ENCODE measurements at places on chromosomes 7 and 10.

- no peak for DNase-seq
These were observed 83.1 kb downstream of the FZD1 start for GRCh38 chr7:91347290-91347689.

GRCh38 chr7:139626817-139627216 is 103.3 kb downstream of the CLEC2L start:
- no peak for DNase-seq

DNA sequence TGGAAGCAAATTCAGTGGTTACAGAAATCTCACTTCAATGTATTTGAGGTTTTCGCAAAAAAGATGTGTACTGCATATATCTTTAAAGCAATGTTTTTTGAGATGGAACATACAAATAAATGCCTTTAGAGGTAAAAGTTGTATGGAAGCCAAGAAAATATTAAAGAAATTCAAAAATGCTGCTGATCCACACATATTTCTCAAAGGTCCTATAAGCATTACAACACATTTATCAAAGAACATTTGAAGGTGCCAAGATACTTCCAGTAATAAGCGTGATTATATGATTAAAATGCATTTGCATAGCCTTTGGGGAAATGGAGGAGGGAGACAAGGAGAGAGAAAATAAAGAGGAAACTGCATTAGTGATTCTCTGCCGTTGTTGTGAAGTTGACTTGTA is 260.1 kb downstream of the BICC1 start:
- no peak for DNase-seq

DNA sequence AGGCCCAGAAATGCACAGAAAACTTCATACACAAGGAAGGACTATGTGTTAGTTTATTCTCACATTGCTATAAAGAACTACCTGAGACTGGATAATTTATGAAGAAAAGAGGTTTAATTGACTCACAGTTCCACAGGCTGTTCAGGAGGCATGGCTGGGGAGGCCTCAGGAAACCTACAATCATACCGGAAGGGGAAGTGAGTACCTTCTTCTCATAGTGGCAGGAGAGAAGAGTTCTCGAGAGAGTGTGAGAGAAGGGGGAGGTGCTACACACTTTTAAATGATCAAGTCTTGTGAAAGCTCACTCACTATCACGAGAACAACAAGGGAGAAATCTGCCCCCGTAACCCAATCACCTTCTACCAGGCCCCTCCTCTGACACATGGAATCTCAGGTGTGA is 16.8 kb upstream of the RAMP3 start:
- DNase-seq = no peak

GRCh38 chr10:103098240-103098639 is 94.8 kb downstream of the NT5C2 start:
- DNase-seq = no peak

GRCh38 chr7:2124604-2125345 is 108.0 kb downstream of the MAD1L1 start:
- DNase-seq = no peak

DNA sequence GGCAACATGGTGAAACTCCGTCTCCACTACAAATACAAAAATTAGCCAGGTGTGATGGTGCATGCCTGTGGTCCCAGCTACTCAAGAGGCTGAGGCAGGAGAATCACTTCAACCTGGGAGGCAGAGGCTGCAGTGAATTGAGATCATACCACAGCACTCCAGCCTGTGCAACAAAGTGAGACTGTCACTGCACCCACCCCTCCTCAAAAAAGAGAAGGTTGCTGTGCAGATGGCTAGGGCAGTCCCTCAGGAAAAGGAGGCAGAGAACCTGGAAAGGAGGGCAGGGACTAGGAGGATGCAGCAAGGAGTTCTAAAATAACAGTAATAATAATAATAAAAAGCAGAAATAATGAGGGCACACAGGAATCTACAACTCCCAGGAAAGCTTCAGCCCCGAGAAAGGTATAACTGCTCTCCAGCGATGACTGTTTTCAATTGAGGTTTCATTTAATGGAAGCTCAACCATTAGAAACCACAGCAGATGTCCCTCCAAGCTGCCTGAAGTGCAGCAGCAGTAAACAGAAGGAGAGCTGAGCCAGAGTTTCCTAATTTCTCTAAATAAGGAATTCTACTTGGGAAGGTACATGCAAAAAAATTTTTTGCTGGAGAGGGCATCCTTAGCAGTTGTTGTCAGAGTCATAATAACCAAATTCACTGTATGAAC is 326.5 kb downstream of the GATA3 start:
- no peak for DNase-seq

DNA sequence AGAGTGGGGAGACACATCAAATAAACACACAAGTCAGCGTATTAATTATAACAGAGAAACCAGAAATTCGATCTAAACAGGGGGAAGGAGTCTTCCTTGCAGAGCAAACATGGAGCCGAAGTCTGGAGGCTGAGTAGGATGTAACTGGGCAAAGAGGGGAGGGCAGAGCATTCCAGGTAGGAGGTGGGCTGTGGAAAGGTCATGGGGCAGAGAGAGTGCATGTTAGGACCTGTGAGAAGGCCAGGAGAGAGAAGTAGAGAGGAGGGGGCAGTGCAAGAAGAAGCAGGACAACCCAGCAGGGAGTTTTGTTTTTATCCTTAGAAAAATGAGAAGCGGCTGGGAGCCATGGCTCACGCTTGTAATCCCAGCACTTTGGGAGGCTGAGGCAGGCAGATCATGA is 130.8 kb upstream of the GPR26 start:
- DNase-seq = no peak

GRCh38 chr10:28710202-28710886 is 33.0 kb downstream of the BAMBI start:
- DNase-seq = no peak

DNA sequence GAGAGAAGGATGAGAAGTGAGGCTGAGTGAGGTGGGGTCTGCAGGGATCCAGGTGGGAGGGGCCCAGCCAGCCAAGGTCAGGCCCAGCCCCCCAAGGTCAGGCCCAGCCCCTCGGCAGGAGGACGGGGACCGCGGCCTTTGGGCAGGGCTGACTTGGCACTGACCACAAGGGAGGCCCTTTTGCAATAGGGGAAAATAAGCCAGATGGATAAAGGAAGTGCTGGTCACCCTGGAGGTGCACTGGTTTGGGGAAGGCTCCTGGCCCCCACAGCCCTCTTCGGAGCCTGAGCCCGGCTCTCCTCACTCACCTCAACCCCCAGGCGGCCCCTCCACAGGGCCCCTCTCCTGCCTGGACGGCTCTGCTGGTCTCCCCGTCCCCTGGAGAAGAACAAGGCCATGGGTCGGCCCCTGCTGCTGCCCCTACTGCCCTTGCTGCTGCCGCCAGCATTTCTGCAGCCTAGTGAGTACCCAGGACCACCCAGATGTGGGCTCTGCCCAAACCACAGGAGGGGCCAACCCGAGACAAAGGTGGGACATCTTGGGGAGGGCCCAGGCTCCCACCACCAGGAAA is at the start of gene PILRA:
Gene PILRA, plus strand, starts transcription at position 227 of the 571 bp plus-strand sequence. Its CDS starts 170 bp downstream, at position 397.
- no peak for DNase-seq

GRCh38 chr7:143048827-143049226 is 3.3 kb upstream of the OR6V1 start:
- DNase-seq = no peak

- no peak for DNase-seq
These were observed 572 bp upstream of the BHLHA15 start for GRCh38 chr7:98210513-98211220.

DNA sequence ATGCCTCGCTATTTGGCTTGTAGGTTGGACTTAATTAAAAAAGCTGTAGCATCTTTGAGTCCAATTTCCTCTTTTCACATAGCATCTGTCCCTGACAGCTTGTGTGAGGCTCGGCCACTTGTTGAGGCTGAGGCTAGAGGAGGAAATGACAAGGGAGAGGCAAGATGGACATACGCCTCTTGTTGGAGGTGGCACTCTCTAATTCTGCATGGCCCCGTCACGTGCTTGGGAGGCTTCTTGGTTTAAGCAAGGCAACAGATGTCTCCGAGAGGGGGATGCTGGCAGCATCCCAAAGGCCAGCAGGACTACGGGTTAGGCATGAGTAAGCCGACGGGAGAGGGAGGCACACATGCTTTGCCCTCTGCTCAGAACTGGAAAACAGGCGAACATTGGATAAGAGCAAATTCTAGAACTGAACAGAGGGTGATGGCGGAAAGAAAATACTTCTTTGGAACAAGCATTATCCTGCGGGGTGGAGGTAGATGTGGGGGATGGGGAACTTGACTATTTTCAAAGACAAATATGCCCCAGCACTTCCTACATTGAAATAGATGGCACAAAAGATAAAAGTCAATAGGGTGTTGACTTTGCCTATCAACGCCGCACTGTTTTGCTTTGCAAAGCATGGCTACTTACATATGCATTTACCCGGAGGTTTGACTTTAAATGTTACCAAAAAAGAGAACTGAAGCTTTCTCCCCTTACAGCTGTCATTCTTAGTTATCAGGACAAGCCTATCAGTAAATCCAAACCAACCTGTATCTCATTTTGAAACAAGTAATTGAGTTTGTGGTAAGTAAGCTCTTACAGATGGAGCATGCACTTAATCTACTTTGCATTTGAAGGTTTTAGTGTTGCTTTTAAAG is 94.8 kb downstream of the CHN2 start:
- DNase-seq = no peak

GRCh38 chr10:59375990-59376389 is 13.6 kb upstream of the FAM13C start:
- no peak for DNase-seq

- no peak for DNase-seq
These were observed 296.8 kb downstream of the DNAJB6 start for GRCh38 chr7:157633465-157634185.

DNA sequence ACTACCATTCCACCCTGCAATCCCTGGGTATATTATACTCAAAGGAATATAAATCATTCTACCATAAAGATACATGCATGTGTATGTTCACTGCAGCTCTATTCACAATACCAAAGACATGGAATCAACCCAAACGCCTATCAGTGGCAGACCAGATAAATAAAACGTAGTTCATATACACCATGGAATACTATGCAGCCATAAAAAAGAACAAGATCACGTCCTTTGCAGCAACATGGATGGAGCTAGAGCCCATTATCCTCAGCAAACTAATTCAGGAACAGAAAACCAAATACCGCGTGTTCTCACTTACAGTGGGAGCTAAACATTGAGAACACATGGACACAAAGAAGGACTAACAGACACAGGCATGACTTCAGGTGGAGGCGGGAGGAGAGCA is 138.3 kb downstream of the DYNC2I1 start:
- no peak for DNase-seq

- DNase-seq = no peak
These were observed 263.0 kb downstream of the PHF14 start for GRCh38 chr7:11236680-11237079.

DNA sequence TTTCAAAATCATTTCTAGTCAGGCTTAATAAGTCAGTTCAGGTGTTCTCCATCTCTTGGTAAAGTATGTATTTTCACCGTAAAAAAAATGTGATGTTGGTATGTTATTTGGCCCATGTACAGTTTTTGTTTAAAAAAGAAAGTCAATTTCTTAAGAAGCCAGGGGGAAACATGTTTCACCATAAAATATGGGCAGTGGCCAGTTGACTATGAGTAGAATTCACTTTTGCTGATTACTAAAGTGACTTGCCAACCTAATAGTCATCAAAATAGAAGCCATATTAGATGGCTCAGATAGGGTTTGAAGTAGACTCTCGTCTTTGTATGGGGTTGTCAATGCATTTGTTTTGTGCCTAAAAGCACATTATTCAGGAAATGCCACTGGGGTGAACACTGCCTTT is 266.3 kb downstream of the BICC1 start:
- DNase-seq = no peak

DNA sequence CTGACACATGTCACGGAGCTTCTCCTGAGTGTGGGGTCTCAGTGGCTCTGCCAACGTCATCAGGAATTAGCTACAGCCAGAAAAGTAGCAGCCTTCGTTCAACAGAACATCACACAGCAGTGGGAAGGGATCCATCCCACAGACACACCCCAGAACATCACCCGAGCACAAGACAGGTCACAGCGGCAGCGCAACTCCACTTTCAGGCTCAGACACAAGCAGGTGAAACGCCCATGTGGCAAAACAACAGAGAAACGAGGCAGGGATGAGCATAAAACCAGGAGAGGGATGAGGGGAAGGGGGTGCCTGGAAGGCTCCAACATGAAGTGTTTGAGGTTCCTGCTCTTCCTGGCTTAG is 44.8 kb downstream of the CAMK2B start:
- no peak for DNase-seq

GRCh38 chr10:8454357-8454756 is 399.9 kb downstream of the GATA3 start:
- no peak for DNase-seq

DNA sequence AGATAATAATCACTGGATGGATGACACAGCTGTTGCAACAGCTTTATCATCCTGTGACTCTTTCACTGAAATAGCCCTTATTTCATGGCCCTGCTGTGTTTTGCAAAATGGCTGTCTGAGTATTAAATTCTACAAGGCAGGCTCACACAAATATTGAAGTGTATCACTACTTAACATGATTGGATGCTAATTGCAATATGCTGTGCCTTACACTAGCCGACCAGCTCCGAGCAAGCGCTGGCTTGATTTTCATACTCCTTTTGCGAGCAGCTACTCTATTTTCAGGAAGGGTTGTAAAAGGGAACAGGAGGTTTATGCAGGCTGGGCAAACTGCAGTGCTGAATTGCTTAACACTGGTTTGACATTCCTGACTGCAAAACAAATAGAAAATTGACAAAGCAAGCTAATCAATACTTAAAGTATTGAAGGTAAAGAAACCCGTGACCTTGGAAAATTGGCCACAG is 121.6 kb downstream of the CACNB2 start:
- DNase-seq = no peak

GRCh38 chr7:118845791-118846190 is 621.3 kb downstream of the ANKRD7 start:
- no peak for DNase-seq

- no peak for DNase-seq
These were observed 43.3 kb downstream of the NRAP start for GRCh38 chr10:113620511-113620910.

All from activated CD8-positive, alpha-beta memory T cell treated with anti-CD3 and anti-CD28 coated beads for 48 hours (primary cell).